ENCODE measurements at places on chromosomes 5 and 9.

- no peak for DNase-seq
Measured at GRCh38 chr5:143559586-143560109, 156.2 kb upstream of the NR3C1 start.

- no peak for DNase-seq
Measured at GRCh38 chr5:170300361-170301013, 2.9 kb upstream of the LCP2 start.

DNA sequence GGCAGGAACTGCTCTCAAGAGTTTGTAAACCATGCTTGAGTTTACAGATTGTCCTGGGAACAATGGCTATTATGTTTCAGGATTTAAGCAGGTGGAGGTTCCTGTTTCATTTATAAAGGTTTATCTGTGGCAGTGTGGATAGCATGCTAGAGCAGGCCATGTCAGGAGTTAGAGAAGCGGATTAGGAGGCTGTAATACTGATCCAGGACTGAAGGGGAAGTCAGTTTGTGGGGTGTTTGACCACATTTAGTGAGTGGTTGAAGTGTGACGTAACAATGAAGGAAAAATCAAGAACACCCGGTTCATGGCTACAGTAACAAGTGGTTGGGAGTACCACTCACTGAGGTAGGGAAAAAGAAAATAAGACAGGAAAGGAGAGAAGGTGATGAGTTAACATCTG lies 299.0 kb downstream of the TLR4 start:
- DNase-seq = no peak

GRCh38 chr9:92660266-92660665 lies 9.7 kb downstream of the IPPK start:
- no peak for DNase-seq

GRCh38 chr5:123035918-123036390 lies 571 bp downstream of the PPIC start:
- no peak for DNase-seq

- DNase-seq = no peak
Measured at GRCh38 chr5:177605667-177606066, 5.7 kb downstream of the B4GALT7 start.

DNA sequence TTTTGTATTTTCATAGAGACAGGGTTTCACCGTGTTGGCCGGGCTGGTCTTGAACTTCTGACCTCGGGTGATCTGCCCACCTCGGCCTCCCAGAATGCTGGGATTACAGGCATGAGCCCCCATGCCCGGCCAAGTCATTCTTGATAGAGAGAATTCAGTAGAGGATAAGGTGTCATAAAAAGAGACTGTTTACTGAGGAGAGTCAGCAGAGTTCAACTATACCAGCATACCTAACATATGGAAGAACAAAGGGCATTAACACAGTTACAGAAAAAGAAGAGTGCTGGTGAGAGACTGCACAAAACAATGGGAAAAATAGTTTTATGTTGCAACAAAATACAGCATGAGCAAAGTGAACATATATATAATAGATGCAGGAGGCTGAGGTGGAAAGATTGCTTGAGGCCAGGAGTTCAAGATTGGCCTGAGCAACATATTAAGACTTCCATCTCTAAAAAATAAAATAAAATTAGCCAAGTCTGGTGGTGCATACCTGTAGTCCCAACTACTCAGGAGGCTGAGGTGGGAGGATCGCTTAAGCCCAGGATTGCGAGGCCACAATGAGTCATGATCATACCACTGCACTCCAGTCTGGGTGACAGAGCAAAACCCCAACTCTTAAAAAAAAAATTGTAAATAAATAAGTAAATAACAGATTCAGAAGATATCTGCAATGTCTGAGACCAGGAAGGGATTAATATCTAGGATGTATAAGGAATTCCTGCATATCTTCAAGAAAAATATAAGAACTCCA lies 19.5 kb downstream of the B4GALT1 start:
- DNase-seq = no peak

DNA sequence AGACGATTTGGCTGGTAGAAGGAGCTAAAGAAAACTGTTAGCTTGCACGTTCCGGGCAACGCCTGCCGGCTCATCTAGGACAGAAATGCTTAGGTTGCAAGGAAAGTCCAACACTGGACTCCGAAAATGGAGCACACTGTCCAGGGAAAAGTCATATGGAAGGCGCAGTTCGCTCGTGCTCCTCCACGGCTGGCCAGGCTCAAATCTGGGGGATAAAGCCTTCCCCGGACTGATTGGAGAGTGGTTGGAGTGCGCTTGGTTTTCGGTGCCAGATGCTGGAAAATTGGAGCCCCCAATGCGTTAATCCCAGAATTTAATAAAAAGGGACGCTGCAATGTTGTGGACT lies 955 bp downstream of the CDH6 start:
- DNase-seq = no peak

GRCh38 chr9:126002476-126003350 lies 255.5 kb downstream of the PBX3 start:
- DNase-seq = no peak

DNA sequence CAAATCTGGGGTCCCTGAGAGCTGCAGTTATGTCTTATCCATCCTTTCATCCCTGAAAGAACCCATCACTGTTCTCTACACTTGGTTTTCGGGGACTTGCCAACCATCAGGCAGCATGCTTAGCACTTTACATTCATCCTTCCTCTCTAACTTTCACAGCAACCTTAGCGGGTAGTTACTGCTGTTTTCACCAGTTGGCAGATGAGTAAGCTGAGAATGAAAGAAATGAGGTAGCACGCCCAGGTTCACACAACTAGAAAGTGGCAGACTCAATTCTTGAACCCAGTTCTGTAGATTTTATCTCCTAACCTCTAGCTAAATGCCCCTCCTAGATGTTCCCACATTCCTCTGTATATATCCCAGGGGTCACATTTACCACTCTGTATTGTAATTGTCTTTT lies 342.0 kb upstream of the WWC1 start:
- DNase-seq = no peak

DNA sequence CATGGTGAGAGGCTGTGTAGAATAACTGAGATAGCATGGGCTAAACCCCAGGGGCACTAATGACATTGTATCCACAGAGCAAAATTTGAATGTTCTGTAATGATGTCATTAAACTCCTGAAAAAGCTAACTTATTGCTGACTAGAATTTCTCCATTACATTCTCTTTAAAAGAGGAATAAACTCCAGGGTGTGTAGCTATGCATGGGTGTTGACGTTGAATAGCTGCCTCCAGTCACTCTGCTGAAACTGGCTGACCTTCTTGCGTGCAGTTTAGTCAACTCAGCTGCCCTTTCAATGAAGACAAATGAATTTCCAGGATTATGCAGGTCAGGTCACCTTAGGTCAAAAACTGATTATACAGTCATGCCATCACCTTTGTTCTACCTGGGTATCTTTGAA lies 617.5 kb upstream of the WWC1 start:
- no peak for DNase-seq

- DNase-seq = no peak
Measured at GRCh38 chr5:53991942-53992341, 318.4 kb downstream of the ARL15 start.

DNA sequence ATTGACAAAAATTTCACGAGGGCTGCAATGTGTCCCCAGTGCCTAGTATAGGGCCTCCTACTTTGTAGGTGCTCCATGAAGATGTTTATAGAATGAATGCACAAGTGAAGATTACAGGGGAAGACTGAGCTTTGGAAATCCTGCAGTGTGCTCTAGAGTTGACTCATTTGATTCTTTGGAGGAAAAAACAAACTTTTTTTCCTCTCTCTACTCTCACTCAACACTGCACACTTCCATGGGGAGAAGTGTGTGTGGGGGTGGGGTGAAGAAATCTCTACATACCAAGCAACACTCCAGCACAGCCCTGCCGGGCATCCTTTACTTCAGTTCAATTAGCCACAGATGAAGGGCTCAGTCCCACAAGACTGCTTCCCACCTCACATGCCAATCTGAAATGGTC lies 49.4 kb upstream of the KLF9 start:
- DNase-seq = no peak

- no peak for DNase-seq
Measured at GRCh38 chr5:100789694-100790093, 113.4 kb downstream of the ST8SIA4 start.

DNA sequence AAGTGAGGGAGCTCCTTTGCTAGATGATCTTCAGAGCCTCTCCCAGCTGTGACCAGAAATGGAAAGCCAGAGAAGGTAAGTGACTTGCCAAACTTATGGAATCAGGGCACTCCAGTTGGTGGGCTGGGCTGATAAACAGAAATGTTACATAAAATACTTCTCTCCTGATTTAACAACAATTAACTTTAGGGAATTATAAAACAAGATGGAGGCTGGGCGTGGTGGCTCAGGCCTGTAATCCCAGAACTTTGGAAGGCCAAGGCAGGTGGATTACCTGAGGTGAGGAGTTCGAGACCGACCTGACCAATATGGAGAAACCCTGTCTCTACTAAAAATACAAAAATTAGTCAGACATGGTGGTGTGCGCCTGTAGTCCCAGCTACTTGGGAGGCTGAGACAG lies 899 bp upstream of the MED10 start:
- DNase-seq = no peak

DNA sequence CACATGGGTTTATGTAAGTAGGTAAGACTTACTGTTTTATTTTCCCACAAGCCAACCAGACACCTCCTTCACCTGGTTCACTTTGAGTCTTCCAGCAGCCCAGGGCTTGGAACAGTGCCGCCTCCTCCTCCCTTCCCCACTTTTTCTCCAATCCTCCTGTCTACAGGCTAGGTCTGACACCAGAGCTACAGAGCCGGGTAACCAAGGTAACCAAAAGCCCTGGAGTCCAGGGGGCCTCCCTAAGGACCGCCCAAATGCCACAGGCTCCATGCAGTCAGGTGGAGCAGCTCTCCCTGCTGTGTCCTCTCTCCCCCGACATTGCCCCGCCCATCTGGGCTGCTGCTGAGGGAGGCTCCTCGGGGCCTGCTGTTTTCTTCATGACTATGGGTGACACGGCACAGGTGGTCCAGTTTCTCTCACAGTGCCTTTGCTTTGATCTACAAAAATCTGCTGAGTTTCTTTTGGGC lies 138.0 kb upstream of the EFNA5 start:
- DNase-seq = no peak

GRCh38 chr5:61334868-61335615 lies 3.0 kb downstream of the ZSWIM6 start:
- DNase-seq = no peak

- no peak for DNase-seq
Measured at GRCh38 chr5:117682416-117682815, 1107.8 kb upstream of the SEMA6A start.

DNA sequence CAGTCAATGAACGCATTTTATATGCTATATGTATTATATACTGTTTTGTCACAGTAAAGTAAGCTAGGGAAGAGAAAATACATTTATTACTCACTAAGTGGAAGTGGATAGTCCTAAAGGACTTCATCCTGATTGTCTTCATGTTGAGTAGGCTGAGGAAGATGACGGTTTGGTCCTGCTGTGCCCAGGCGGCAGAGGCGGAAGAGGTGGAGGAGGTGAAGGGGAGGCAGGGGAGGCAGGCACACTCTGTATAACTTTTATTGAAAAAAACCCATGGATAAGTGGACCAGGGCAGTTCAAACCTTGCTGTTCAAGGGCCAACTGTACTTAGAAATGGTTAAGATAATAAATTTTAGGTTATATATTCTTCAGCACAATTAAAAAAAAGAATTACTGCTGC lies 28.5 kb downstream of the TJP2 start:
- no peak for DNase-seq

DNA sequence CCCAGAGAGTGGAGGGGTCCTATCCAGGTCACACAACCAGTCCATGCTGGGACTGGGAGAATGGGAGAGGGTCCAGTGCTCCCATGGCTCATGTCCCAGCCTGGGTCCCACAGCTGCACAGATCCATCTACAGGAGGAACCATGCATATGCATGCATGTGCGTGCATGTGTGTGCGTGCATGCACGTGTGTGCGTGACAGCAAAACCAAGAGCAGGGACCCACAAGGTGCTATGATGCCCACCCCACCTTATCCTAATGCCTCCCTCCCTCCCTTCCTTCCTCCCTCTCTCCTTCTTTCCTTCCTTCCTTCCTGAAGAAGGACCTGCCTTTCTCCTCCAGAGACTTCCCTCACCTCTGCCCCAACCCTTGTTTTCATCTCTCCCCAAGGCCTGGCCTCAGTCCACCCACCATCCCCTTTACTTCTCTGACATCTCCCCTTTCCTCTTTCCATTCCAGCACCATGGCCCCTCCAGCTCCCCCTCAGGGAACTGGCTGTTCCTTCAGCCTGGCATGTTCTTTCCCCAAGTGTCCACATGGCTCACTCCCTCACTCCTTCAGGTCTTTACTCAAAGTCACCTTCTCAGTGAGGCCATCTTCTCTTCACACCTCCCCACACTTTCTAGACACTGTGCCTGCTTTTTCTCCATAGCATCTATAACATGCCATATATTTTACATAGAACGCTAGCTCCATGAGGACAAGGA lies 21.8 kb downstream of the AQP7 start:
- no peak for DNase-seq

- no peak for DNase-seq
Measured at GRCh38 chr5:119694284-119694683, 64.9 kb downstream of the FAM170A start.

DNA sequence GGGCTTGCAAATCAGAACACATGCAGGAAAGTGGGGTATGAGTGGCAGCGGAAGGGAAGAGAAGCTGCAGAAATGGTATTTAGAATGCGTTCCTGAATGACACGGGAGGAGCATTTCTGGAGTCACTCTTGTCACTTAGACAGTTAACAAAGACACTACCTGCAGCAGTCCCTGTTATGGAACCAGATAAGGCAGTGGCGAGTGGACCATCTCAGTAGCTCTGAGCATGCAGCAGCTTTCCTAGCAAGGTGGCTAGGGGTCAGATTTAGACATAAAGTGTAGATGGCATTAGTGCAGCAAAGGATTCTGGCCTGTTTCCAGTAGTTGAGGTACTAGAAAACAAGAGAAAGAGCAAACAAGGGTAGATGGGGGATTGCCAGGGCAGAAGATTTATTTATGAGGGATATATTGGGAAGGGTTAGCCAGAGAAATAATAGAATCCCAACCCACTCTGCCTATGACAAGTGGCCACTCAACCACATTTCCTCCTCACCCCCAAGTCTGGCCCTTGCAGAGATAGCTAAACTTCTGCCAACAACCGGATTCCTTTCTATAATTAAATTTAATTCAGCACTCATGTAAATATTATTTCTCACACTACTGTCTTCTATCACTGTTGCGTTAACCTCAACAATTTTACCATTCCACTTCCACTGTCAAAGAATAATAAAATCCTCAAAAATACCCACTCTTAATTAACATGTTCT lies 201.6 kb downstream of the DCP2 start:
- no peak for DNase-seq

DNA sequence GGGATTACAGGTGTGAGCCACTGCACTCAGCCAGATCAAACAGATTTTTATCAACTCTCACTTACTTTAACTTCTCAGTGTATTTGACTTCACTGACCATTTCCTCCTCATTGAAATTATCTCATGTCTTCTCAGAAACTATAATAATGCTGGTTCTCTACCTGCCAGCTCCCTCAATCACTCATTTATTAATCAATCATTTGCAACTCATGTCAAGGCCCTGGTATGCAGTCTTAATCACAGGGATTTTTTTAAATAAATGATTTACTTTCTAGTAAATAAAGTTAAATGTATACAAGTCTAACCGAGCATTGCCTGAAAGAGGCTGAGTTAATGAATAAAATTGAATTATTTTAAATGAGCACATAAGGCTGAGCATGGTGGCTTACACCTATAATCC lies 63.3 kb downstream of the PLPP1 start:
- DNase-seq = no peak

GRCh38 chr9:110088099-110088498 lies 119.9 kb downstream of the C9orf152 start:
- no peak for DNase-seq
